ENCODE measurements at places on chromosomes 4 and X.

DNA sequence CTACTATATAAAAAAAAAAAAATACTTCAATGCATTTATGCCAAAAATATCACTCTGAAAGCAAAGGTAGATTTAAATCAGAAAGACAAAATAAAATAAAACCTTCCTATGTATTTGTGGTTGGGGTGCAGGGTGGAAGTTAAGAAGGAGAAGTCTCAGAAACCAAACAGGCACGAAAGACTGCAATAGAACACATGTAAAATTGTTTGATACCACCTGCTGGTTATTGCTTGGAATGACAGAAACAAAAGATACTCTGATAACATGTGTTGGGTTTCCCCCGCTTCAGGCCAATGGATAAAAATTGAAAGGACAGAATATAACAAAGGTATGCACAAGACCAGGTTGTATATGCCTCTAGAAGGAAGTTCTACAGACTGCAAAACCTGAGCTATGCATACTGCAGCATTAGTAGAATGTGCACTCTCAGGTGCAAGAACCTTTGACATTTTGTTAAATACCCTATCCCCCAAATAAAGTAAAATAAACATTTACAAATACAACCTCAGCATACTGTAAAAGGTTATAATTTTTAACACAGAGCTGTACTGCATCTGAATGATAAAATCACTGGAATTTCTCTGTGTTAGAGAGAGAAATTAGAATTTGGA lies 118.8 kb downstream of the GABRA2 start:
- DNase-seq, result peak; percentile 27

GRCh38 chr4:36394352-36394903 lies 113.0 kb downstream of the DTHD1 start:
- no peak for DNase-seq

GRCh38 chrX:17632942-17633341 lies 104.4 kb upstream of the SCML1 start:
- no peak for DNase-seq

DNA sequence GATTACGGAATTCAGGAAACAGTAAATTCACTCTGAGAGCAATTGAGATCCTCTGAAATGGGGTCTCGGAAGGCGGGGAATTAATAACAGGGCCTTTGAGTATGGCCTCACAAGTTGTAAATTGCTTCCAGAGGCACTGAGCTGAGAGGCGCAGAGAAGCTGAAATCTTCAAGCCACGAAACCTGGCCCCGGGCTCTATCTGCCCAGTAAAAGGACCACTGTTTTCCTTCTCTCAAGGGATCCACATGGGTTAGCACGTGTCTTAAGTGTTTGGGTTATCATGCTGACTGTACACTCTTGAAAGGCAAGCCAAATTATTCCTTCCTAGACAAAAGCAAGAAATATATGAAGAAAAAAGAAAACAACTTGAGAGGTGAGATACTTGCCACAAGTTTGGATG lies 1012.9 kb upstream of the FTHL17 start:
- DNase-seq, result no peak
